ENCODE measurements at places on chromosomes 13 and 19.

GRCh38 chr13:26923824-26924605, 163.4 kb upstream of the GPR12 start:
- DNase-seq = no peak

GRCh38 chr19:28876609-28877123, 336.3 kb downstream of the UQCRFS1 start:
- no peak for DNase-seq

DNA sequence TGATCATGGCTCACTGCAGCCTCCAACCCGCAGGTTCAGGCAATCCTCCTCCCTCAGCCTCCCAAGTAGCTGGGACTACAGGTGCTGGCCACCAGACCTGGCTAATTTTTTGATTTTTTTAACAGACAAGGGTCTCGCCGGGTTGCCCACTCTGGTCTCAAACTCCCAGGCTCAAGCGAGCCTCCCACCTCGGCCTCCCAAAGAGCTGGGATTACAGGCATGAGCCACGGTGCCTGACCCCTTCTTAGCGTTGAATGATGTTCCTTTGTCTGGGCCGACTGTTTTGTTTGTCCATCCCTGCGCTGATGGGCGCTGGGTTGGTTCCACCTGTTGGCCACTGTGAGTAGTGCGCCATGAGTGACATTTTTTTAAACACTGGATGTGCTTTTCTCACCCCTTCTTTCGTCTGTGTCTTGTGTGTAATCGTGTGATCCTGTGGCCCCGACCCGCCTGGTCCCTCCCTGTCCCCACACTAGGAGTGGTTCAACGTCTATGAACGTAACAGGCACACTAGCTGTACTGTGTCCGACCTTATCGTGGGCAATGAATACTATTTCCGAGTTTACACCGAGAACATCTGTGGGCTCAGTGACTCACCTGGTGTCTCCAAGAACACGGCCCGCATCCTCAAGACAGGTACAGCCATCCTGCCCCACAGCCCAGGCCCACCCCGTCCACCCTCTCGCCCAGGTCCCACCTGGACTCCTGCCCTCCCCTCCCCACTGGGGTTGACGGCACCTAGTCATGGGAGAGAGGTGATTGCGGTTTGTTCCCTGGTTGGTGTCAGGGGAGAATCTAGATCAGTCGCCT, 15.0 kb upstream of the EMC10 start:
- peak; percentile 86 for DNase-seq

GRCh38 chr19:11685676-11686650, 52.8 kb downstream of the ZNF823 start:
- no peak for DNase-seq

- no peak for DNase-seq
Observed at GRCh38 chr19:5624018-5624663, 1.3 kb downstream of the SAFB start.

GRCh38 chr13:44955406-44955805, 33.9 kb downstream of the NUFIP1 start:
- no peak for DNase-seq

DNA sequence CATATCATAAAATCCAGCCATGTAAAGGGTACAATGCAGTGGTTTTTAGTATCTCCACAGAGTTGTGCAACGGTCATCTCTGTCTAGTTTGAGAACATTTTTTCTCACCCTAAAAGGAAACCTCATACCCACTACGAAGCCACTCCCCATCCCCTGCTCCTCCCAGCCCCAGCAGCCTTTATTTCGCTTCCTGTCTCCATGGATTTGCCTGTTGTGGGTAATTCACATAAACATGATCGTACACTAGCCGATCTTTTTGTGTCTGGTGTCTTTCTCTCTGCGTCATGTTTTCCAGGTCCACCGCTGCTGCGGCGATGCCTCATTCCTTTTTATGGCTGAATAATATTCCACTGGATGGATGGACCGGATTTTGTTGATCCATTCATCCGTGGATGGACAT, 28.6 kb downstream of the BICRA start:
- DNase-seq = no peak

DNA sequence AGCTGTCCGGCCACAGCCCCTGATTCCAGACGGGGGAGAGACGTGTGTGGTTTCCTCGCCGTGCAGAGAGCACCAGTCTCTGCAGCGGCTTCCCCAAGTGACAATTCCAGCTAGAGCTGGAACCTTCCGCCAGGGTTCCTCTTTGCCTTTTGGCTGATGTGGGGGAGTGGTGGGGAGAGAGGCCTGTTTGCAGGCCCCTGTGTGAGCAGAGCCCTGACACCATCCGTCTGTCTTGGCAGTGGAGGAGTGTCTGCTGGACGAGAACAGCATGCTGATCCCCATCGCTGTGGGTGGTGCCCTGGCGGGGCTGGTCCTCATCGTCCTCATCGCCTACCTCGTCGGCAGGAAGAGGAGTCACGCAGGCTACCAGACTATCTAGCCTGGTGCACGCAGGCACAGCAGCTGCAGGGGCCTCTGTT, 25.0 kb downstream of the LAMP1 start:
- no peak for DNase-seq

- DNase-seq = no peak
Observed at GRCh38 chr19:6318772-6319171, 14.6 kb downstream of the ACER1 start.

- DNase-seq = peak; percentile 10
Observed at GRCh38 chr13:28058866-28059613, 41.3 kb downstream of the FLT3 start.

- no peak for DNase-seq
Observed at GRCh38 chr13:60969656-60970055, 446.0 kb downstream of the PCDH20 start.

DNA sequence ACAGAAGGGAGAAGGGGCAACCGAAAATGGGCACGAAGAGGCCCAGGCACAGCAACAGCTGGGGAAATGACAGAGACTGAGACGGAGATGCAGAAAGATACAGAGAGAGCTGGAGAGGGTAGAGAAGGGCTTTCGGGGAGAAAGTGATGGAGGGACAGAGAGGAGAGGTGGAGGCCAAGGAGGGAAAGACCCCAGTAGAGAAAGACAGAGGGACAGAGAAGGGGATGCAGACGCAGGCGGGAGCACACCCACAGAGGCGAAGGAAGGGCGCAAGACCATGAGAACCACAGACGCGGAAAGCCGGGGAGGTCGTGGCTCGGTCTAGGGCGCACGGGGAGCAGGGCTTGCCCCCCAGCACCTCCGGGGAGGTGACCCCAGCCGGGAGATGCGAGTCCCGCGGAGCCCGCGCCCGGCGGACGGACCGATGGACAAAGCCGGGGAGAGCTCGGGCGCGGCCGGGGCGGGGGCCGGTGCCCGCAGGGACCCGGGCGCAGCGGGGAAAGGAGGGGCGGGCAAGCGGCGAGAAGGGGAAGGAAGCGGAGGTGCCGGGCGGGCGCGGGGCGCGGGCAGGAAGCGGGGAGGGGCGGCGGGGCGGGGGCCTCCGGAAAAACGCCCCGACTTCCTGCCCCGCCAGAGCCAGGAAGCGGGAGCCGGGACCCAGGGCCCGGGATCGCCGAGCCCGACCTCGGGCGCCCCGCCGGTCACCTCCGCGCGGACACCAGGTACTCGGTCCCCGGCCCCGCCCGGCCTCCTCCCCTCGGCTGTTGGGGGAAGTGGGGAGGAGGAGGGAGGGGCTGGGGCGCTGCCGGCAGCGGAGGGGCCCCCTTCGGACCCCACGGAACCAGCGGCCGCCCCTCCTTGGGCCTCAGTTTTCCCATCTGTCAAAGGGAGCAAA, at the start of gene ARHGEF1:
Gene ARHGEF1 (plus strand): TSS at position 617 of the 895 bp plus-strand sequence. CDS start 4,899 bp downstream, outside the sequence.
- DNase-seq = peak; percentile 57

- no peak for DNase-seq
Observed at GRCh38 chr13:112870051-112870331, 99.0 kb upstream of the MCF2L start.

GRCh38 chr13:57846600-57847173, 215.1 kb downstream of the PCDH17 start:
- no peak for DNase-seq

- peak; percentile 45 for DNase-seq
Observed at GRCh38 chr13:79246578-79246949, 159.5 kb downstream of the RBM26 start.

DNA sequence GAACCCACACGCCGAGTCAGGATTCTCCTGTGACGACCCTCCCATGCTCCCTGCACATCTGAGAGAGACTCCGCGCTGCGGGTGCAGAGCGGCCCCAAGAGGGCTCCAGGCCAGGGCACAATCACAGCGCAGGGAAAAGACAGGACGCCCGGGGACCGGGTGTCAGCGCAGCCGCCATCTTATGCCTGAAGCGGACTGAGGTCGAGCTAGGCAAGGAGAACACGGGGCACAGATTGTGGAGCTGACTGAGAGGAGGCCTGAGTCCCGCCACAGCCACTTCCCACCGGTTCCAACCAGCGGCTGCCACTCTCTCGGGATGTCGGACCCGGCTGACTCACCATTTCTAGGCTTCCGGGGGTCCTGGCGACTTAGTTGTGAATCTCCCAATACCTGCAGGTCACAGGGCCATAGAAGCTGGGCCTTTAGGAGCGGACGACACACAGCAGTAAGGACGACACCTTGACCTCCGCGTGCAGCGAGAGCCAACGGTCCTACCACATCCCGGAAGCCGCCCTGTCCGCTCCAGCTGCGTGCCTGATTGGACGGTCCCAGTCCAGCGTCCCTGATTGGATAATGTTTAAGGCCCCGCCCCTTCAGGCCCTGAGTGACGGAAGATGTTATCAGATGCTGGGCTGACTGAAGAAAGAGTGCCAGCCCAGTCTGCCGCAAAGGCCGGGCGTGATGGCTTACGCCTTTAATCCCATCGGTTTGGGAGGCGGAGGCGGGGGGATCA, at the start of gene ZNF728:
Gene ZNF728 (minus strand): TSS at position 487 of the 733 bp plus-strand sequence. CDS start 146 bp downstream, at position 341.
- peak; percentile 56 for DNase-seq

DNA sequence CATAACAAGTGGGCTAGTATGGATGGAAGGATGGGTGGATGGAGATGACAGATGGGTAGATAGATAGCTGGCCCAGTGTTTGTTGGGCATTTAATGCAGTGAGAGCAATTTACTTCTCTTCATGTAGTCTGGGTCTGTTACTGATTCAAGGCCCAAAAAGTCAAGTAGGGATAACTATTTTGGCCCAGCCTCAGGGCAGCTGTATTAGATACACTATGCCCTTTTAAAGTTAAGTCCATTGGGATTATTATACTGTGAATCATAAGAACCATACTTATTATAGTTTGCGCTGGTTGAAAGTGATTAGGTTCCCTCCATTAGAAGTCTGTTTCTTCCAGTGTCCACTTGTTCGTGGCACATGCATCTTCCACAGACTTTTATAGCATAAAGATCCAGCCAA, 4.7 kb downstream of the ITGBL1 start:
- no peak for DNase-seq

DNA sequence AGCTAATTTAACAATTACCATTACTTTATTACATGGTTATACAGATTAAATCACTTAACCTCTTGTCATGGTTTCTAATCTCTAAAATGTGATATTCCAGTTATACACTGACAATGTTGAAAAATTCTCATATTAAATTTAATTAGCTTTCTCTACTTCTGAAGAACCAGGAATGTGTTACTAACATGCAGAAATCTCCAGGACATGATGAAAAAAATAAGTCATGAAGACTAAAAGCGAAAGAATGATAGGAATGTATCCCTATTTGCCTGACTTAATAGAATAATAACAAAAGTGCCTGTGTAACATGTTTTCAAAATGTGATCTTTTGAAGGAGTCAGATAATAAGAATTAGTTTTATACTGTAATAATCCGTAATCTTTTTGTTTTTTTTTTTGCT, 2823.7 kb upstream of the PCDH20 start:
- no peak for DNase-seq

- DNase-seq = peak; percentile 67
Observed at GRCh38 chr13:99432609-99433542, 68.4 kb upstream of the TM9SF2 start.

DNA sequence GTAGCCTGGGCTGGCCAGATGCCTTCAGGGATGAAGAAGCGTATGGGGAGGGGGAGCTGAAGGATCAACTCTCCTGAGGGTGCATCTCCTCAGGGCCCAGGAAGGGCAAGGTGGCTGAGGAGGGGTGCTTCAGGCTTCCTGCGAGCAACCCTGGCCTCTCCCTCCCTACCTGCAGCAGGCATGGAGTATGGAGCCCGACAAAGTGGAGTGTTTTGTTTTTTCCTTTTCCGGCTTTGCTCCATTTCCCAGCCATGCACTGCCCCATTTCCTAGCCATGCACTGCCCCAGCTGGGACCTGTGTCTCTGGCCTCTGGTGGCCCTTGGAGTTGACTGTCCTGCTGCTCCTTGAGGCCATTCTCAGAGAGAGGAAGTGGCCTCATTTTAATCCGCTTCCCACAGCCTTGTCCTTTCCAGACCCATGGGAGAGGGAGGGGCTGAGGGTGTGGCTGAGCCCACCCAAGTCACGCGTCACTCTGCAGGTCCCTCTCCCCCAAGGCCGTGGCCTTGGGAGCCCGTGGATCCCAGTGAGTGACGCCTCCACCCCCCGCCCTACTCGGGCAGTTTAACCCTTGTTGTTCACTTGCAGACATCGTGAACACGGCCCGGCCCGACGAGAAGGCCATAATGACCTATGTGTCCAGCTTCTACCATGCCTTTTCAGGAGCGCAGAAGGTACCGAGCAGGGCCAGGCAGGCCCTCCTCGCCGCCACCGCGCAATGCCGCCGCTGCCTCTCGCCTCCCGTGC, 34.4 kb downstream of the CAPN12 start:
- no peak for DNase-seq

- DNase-seq = no peak
Observed at GRCh38 chr13:20044086-20044485, 85.6 kb downstream of the ZMYM2 start.

- DNase-seq = no peak
Observed at GRCh38 chr19:51546650-51547396, 15.4 kb upstream of the SIGLEC6 start.

DNA sequence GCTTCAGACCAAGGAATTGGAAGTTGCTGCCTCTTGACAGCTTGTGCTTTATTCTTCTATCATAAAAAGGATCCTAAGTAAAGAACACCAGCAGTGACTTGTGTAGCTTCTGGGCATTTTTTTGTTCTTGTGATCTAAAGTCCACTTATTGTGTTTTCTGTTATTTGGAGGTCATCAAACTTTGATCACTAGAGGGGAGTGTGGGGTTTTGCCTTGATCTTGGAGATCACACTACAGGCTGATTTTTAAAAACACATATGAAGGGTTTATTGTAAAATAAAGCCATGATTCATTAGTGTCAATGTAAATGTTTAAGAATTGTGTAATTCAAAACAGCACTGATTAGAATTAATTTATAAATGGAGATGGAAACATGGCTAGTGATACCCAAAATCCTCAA, 328.7 kb upstream of the EDNRB start:
- no peak for DNase-seq

DNA sequence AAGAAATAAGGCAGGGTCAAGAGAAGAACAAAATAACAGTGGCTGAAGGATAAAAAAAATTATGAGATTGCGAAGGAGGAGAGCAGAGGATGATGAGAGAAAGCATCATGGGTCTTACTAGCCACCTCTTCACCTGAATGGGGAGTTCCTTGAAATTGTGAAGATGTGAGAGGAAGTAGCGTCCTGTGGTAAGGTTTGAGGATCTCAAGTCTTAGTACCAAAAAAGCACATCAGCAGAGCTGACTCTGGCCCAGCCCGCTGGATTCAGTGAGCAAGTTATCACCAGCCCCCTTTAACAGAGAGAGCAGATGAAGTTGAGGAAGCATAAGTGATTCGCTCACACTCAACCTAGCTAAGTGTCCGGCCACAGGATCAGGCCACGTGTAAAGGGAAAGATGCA, 61.8 kb downstream of the RXFP2 start:
- DNase-seq = no peak

All from NCI-H146 (cell line).